ENCODE measurements at places on chromosomes 3 and 15.

DNA sequence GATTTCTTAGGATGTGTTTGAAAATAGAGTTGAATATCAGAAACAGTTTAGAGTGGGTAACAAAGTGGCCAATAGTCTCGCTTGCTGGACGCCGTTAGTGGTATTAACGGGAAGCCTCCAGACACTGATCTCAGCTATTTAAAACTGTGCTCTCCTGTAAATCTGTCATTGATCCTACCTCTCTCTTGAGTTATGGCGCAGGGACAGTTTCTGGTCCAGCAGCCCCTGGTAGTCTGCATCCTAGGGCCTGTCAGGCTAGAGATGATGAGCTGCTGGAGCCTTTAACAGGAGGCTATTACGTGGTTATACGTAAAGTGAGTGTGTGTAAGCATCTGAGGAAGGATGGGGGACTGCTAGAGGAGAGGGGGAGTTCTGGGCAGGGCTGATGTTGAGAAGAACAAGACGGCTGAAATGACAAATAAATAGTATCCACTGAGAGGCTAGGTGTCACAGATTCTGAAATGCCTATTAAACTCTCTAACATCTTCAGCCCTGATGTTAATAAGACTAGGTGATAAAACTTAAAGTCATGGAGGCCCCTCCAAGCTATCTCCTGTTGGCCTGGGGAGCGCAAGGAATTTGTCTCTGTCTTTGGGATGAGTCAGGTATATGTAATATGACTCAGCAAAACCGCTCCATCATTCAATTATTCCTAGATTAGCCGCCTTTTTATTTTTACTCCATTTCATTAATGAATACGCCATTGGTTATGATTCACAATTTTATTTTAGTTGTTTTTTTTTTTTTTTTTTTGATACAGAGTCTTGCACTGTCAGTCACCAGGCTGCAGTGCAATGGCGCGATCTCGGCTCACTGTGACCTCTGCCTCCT is 155.7 kb downstream of the GREM1 start:
- DNase-seq, result no peak

- DNase-seq, result no peak
Measured at GRCh38 chr15:59764775-59765174, 75.7 kb upstream of the BNIP2 start.

- DNase-seq, result no peak
Measured at GRCh38 chr3:11548721-11549131, 95.0 kb downstream of the VGLL4 start.

DNA sequence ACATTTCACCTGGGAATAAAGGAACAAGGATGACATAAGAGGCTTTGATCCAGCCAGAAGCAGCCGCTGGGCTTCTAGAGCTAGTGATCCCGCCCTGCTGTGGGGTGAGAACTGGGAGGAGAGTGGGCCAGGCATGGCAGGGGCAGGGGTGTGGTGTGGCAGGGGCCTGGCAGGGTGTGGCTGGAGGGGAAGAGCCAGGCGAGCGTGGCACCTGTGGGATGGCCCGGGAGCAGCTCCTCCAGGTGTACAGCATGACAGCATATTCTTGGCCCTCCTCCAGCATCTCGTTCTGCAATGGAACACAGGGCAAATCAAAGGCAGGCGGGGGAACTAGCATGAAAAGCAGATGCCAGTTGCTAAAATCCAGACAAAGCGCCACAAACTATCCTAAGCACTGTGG is 35.5 kb downstream of the CYFIP1 start:
- no peak for DNase-seq

DNA sequence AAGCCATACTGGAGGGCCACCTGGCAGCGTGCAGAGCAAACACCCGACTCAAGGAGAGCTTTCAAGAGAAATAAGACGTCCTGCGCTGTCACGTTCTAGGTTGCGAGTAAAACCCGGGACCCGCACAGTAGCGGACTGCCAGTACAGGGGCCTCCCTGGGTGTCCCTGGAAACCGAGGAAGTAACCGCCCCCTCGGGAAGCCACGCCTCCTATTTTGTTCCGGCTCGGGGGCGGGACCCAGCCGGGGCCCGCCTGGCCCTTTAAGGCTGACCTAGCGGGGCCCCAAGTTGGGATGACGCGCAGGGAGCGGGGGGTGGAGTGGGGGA is 218 bp upstream of the MAPKAPK3 start:
- peak; percentile 92 for DNase-seq

DNA sequence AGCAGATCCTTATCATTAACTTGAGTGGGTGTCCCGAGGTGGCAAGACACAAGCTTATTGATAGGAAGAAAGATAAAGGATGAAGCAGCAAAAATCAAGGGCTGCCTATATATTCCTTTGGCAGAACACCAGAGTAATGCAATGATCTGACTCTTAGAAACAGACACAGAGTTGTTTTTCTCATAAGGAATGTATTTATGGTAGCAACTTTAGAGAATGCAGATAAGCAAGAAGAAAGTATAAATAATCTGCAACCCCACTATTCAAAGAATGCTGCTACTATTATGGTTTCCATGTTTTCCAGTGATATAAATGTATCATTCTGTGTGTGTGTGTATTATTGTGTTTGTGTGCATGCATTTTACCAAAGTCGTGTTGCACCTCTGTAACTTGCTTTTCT is 208.3 kb downstream of the THSD4 start:
- no peak for DNase-seq

DNA sequence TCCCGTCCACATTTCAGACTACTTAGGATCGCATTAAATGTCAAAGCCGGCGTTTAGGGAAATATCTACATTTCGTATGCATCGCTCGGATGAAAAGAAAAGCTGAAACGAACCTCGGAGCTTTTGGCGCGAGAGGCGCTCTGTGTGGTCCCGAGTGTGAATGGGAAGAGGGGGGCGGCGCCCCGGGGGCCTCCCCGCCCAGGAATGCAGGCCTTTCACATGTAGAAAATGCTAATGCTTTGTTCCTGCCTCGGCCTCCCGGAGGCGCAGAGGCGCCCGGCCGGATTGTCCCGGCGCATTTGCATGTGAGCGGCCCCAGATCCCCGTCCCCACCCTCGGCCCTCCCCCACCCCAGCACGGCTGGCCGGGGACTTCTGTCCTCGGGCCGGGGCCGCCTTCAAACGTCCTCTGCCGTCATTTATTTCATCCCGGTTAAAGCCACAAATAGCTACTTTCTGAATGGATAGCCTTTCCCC is 37.0 kb upstream of the TRIM71 start:
- DNase-seq, result no peak

DNA sequence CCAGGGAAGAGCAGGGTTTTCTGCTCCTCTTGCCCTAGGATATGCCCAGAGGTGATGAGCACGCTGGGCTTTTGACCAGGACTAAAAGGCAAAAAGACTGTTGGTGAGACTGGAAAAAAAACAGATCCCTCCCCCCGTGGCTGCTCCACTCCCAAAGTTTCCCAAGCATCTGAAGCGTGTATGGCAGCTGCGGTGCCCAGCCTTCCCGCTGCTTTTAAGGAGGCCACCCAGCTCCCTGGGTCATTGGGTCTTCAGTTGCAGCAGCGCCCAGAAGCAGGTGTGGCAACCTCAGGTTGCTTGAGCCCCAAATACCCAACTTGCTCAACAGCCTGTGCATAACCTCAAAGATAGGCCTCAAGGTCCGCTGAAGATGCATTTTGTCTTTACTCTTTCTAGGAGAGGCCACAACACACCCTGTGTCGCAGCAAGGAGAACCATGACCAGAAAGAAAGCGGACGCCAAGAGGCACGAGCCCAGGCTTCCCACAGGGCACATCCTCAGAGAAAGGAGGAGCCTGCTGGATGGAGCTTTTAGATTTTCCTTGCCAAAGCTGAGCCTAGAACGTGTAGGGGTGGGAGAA is 2.0 kb downstream of the SRGAP3 start:
- DNase-seq, result no peak

DNA sequence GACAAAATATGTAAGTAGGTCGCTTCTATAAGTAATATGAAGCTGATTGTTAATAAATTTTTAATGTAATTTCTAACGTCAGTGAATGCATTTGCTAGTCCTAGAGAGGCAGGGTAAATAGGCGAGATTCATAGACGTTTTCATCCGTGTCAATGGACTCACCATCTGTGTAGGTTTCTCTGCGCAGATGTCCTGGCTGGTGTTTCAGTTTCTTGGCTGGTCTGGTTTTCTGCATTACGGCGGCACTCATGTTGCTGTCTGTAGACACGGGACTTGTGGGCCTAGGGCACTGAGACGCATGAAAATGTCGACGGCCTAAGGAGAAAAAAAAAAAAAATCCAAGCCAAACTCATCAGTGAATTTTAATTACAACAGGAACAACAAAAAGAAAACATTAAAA is 1153.3 kb downstream of the ROBO1 start:
- DNase-seq, result no peak

DNA sequence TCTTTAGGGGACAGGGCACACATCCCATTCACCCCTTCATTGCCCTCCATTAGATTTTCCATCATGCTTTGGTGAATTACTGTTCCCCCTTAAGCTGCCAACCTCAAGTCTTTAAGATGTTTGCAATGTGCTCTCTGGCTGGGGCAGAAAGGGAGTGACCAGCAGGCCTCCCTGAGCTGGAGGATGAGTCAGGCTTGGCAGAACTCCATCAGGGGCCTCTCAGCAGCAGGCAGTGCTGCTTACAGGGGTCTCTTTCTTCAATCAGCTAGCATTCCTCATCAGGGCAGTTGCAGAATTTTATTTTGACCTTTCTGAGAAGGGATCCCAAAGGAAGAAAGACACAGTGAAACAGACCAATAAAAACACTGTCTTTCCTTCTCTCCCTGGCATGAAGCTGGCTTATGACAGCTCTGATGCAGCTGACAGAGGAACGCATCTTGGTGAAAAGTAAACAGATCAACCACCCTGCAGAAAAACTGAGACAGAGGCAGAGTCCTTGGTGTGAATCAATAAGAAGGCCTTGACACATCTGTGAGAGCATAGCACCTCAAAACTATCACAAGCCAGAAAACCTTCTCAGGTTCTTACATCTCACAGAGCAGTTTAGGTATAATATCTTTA is 88.7 kb upstream of the MRPL3 start:
- no peak for DNase-seq

- DNase-seq, result no peak
Measured at GRCh38 chr3:129065016-129065719, 4.6 kb downstream of the GP9 start.

DNA sequence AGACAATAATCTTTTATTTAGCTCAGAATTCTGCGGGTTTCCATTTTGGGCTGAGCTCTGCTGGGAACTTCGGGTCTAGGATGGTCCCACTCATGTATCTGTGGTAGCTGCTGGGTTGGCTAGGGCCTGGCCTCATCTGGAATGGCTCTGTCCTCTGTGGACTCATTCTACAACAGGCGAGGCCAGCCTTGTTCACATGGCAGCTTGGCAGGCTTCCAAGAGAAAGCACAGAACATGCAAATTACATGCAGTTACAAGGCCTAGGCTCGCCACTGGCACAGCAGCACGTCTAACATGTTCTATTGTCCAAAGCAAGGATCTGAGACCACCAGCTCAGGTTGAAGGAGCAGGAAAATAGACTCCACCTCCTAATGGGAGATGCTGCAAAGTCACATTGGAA is 431.4 kb downstream of the PDCD6IP start:
- no peak for DNase-seq

- DNase-seq, result no peak
Measured at GRCh38 chr3:157092230-157092629, 67.7 kb downstream of the CCNL1 start.

GRCh38 chr3:135915206-135915605 is 50.3 kb upstream of the PPP2R3A start:
- DNase-seq, result no peak

GRCh38 chr15:85825719-85826118 is 31.0 kb upstream of the KLHL25 start:
- DNase-seq, result no peak

DNA sequence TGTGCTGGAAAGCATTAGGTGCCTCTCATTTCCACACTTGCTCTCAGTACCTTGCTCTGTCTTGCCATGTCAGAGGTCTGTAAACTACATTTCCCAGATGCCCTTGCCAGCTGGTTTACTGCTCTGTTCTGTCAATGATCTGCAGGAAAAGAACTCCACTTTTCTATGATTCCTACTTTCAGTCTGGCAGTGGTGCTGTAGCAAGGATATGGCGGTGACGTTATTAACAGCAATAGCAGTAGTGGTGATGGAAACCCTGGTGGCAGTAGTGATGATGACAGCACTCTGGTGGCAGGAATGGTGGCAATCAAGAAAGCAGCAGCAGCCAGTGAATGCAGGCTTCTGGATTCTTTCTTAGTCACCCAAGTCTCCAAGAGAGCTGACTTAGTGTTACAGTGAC is 665.2 kb downstream of the DIPK2A start:
- no peak for DNase-seq

DNA sequence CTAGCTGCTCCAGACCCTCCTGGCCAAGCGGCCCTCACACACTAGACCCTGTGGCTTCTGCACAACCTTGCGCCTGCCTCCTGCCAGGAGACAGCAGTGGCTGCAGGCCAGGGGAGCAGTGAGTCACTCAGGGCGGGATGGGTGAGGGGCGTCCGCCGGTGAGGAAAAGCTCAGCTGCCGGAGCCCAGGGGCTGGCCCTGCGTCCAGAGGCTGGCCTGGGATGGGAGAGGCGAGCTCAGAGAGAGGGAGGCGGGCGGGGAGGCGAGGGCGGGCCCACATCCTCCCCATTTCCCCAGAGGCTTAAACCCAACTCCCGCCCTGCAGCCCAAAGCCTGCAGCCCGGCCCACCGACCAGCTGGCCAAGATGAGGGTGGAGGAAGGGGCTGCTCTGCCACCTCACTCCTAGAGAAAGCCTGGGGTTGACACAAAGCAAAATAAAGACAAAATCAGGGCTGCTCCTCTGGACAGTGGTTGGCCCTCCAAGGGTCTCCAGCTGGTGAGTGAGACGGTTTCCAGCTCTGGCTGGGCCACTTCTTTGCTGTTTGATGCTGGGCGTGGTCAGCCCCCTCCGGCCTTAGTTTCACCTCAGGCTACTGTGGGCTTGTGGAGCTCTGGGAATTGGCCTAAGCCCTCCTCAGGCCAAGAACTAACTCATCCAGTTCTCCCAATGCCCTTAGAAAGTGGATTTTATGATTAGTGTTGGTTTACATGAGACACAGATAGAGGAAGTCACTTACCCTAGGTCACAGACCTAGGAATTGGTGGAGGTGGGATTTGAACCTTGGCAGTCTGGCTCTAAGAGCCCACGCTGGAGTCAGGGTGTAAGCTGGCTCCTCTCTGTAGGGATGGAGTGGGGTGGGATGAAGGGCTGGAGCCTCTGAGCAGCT is 50.6 kb downstream of the IQSEC1 start:
- no peak for DNase-seq

- no peak for DNase-seq
Measured at GRCh38 chr3:186308549-186308948, 53.5 kb downstream of the DGKG start.

DNA sequence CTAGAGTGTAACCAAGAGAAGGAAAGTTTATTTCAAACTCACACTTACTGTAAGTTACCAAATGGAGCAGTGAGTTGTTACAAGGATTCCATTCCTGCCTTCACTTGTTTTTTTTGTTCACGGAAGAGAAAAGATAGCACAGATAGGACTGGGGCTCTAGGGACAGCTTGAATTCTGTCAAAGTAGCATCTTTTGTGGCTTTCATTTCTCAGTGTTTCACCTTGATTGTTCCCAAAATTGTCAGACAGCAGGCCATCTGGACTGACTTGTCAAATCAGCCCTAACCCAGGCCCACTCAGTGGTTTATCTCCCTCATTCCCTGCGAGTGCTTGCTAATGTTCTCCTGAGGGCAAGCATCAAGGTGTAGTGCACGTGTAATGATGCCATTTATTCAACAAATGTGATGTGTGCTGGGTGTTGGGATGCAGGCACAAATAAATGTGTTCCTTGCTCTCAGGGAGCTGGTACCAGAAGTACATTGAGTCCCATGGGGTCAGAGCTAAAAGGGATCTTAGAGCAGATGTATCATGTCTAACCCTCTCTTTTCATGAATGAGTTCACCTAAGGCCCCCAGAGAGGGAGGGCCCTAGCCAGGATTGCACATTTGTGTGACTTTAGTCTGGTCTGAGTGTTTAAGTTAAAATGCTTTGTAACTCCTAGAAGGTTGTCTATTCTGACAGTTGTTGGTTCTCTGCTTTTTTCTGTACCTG is 49.1 kb downstream of the PDHB start:
- no peak for DNase-seq
